Liver (tissue), 10 donors: ENCODE measurements at places on chromosomes 5 and 9.

DNA sequence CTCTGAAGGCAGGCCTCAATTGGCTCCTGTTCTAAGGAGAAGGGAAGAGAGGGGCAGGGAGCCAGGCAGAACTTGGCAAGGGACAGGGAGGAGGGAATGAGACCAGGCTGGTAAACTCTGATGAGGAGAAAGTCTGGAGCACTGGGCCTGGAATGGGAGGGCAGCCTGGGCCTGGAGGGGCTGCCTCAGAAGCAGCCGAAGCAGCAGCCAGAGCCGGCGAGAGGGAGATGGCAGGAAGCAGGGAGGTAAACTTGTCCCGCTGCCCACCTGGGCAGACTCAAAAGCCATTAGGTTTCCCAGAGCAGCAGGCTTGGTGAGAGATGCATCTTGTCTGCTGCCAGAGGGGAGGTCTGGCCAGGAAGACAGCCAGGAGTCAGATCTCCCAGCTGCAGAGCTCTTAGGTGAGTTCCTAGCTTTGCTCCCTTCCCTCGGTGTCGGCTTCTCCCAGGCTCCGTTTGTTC is 37.0 kb upstream of the CRB2 start:
- DNase-seq, result no peak

- no peak for DNase-seq
Observed at GRCh38 chr9:36922548-36922947, 111.5 kb downstream of the PAX5 start.

- DNase-seq, result no peak
Observed at GRCh38 chr5:62312036-62312435, 6.0 kb downstream of the KIF2A start.

DNA sequence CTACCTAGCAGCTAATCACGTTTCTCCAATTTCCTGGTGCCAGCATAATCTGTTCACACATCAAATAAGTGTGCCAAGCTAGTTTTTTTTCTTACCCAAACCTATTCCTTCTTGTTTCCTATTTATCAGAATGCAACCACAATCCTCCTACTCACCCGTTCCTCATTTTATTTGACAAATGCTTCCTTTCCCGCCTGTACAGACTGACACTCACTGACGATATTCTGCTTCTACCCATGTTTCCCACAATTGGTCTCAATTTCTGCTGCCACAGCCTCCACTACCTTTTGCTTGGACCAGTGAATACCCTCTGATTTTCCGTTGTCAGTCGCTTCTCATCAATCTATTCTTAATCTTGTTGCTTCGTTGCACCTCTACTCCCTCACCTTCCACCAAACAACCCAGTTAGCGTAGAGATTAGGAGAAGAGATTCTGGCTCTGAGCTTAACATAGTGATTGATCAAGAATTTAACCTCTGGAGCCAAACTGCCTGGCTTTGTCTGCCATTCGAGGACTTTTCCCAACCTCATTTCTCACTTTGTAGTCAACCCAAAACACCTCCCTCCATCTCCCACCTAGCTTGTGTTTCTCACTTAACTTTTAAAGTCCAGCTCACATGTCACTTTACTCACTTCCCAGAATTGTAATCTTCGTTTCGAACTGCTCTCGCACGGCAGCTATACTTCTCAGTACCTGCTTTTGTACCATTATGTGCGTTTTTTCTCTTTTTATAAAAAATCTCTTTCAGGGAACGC is 729 bp upstream of the TMEM38B start:
- no peak for DNase-seq

- no peak for DNase-seq
Observed at GRCh38 chr5:133925866-133926488, 42.4 kb downstream of the C5orf15 start.

GRCh38 chr9:93827545-93828330 is 127.4 kb downstream of the BARX1 start:
- DNase-seq, result peak; percentile 58

DNA sequence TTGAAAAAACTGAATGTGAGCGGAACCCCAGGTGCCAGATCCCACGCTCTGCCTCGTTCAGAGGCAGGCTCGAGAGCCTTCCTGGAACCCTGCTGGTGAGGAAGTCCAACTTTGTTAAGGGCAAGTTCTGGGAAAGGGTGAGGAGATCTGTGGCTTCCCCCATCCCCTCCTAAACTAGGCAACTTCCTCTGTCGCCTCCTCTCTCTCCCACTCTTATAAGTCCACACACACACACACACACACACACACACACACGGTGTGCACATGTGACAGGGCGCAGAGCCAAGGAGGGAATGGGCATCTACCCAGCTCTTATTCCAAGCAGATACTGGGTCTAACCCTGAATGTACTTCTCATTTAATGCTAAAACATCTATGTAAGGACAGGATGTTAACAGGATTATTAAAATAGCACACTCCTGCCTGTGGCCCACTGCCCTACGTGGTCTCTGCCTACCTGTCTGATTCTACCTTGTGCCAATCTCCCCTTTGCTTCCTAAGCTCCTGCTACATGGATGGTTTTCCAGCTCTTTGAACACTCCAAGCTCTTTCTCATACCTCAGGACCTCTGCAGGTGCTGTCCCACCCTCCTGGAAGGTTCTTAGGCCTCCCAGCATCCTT is 72.4 kb upstream of the FBXW11 start:
- no peak for DNase-seq

GRCh38 chr5:72510610-72511181 is 3.5 kb upstream of the ZNF366 start:
- no peak for DNase-seq

DNA sequence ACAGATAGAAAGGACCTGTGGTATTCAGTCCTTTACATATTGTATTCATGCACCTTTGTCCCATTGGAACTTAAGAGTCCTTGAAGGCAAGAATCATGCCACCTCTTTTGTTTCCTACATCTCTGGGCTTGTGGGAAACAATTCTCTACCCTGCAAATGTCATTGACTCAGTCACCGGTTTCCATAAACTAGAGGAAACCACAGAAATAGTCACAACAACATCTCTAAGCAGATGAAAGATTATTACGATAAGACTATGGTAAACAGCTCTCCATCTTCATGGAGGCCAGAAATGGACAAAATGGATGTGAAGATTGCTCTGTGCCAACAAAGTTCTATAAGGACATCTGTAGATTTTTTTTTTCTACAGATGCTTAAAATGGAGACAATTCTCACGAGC is 165.5 kb downstream of the PIK3R1 start:
- no peak for DNase-seq

DNA sequence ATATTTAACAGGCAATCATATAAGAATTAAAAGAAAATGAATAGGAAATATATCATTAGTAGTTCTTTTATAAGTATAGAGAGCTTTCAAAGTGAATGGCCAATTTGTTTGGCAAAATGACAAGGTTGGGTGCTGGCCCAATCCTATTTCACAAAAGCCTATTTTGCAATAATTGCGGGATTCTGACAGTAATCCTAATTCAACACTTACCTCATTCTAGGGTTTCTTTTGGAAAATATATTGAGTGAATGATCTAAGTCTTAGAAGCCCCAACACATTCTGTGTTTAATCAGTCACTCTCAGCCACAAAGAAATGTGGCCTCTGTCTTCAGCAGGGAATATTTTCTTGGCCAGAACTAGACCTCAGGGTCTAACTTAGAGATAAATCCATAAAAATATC is 835.9 kb upstream of the ZNF608 start:
- DNase-seq, result no peak

- no peak for DNase-seq
Observed at GRCh38 chr9:105842023-105842644, 147.8 kb downstream of the TMEM38B start.

- DNase-seq, result no peak
Observed at GRCh38 chr9:137078701-137079400, 1.5 kb downstream of the UAP1L1 start.

DNA sequence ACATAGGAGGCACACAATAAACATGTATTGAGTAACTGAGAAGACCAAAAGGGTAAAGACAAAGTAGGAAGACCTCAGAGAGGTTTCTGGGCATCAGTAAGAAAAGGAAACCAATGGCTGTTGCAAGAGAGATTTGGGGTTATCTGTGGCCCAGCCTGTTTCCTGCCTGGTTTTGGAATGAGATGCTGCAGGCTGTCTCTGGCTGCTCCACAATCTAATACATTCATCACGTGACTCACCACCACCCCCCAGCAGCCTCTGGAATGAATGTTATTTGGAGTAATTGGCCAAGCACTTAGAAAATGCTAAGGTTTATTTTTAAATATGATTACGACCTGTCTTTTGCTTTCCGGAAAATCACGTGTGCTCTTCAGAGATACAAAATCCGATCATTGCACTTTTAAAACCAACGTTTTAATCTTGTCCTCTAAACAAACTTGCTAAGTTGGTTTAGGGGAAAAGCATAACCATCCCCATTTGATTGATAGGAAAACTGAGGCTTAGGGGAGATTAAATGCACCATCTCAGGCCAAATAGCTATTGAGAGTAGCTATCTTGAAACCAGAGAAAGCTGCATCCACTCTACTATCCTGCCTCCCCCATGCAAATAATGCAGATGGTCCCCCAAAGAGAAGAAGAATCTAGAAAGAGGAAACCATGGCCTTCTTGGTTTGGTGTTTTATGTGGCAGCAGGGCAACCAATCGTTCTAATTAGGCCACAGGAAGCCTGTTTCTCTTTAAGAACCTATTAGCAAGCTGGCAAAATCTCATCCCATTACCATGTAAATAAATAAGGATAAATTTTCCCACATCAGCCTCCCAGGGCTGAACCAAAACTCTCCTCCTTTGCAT is 151.8 kb upstream of the ADRA1B start:
- DNase-seq, result no peak

GRCh38 chr5:775961-776861 is 8.3 kb downstream of the ZDHHC11B start:
- peak; percentile 31 for DNase-seq

GRCh38 chr5:172830876-172831662 is 3.0 kb upstream of the ERGIC1 start:
- DNase-seq, result no peak

GRCh38 chr9:29866556-29866955 is 2293.3 kb upstream of the C9orf72 start:
- DNase-seq, result no peak

- DNase-seq, result no peak
Observed at GRCh38 chr9:92752812-92753404, 11.7 kb downstream of the BICD2 start.

DNA sequence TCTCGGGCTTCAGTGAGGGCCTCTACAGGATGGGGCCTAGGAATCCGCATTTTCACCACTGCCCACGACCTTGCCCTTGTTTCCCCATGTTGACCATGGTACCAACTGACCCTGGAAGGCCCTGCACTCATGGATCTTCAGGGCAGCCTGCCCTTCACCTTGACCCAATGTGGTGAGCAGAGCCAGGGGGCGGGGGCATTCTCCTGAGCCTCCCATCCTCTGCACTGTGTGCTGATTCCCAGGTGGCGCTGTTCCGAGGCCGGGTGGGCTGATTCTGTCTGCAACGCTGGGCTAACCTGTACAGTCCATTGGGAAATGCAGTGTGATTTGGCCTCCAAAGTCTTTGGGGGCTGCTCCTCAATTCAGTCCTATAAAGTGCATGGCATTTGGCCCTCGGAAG is 68.7 kb downstream of the SHB start:
- no peak for DNase-seq

GRCh38 chr9:35717132-35717870 is 14.7 kb downstream of the TLN1 start:
- DNase-seq, result no peak

GRCh38 chr9:110971234-110971633 is 67.0 kb downstream of the LPAR1 start:
- DNase-seq, result no peak

DNA sequence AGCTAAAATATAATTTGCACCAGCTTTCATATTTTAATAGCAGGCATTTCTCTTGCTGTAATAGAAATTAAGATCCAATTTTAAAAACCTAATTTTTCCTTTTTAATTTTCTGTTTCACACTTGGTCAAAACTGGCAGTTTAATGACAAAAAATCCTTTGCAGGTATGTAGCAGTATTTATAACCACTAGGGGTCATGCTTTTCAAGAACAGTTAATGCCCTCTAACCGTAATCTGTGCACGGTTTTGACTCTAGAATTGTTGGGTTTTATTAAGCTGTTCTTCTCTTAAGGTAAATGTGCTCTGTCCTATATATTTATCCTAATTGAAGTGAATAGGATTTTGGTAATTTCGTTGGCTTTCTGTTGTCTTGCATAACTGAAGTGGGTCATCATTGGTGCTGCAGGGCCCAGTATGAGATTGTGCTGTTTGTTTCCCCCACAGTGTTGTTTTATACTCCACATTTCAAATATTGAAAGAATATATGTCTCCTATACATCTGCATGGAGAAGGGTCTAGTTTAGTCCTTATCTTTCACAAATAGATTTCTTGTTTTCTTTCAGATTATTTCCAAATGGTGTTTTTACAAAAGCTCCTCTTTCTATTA is 107.4 kb downstream of the SCAMP1 start:
- DNase-seq, result no peak

DNA sequence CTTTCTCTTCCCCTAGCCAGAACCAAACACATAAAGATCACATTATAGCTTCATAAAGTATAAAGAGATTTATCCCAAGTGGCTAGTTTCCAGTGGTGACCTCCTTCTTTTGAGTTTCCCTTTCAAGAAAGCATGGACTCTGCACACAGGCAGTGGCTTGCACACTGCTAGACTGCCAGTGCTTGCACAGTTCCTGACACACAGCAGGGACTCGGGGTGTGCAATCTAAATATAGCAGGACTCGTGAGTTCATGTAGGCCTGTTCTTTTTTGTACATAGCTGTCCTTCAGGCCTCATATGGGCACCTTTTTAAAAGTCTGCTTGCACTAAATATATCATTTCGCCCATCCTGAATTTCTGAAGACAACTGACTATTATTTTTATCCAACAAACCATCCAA is 308.6 kb downstream of the FBXL7 start:
- DNase-seq, result no peak

DNA sequence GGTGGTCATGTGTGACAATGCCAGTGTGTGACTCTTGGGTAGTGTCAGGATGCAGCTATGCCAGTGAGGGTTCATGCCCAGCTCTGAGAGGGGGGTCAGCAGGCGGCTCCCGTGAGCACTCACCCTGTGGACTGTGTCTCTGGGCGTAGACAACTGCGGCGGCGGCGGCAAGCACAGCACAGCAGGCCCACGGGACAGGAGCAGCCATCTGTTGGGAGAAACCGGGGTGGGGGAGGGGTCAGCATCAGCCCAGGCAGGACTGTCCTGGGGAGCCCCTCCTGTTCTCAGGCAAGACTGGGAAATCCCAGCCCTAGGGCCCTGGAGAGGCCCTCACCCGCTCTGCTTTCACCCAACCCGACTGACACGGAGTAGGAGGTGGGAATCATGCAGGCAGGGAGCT is 20.8 kb downstream of the CNTFR start:
- DNase-seq, result no peak

- DNase-seq, result no peak
Observed at GRCh38 chr9:78609450-78609849, 312.5 kb downstream of the PSAT1 start.

DNA sequence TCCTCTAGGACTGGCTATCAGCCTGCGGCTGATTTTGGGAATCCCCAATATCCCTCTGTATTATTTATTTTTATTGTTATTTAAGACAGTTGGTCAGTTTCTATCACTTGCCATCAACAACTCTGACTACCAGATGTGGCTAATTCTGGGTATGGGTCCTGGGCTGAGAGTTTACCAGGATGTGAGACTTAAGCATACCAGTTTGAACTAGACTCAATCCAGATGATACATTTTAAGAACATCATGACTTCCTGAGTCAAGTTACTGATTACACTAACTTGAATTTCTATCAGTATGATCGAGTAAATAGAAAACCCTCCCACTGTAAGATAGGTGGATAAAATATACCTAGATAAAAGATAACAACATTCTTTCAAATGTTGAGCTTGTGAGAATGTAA is 634.0 kb downstream of the MAT2B start:
- DNase-seq, result no peak
